T-helper 17 cell (primary cell): ENCODE measurements at places on chromosomes 7 and 10. TPM values are rescaled to one million over a fixed set of nuclear protein-coding genes. Genes with fewer than 3 reads are reported as not detected.

The TTYH3 gene
- 14.8 TPM for total RNA-seq

The IQUB gene
- 0.16 TPM for total RNA-seq

The ADIRF gene
- 0.42 TPM for total RNA-seq

The TMEM176A gene
- 0.20 TPM for total RNA-seq

The ST8SIA6 gene
- total RNA-seq: 4.1 TPM

The SPDYE11 gene
- not detected for total RNA-seq

The PRPS1L1 gene
- not detected for total RNA-seq

The TAS2R38 gene
- total RNA-seq: not detected

The NME8 gene
- total RNA-seq: not detected

The ACHE gene
- total RNA-seq: 0.21 TPM

The SNCG gene
- not detected for total RNA-seq

The SPDYE6 gene
- not detected for total RNA-seq

The WASHC2C gene
- total RNA-seq: 64.8 TPM

DNA sequence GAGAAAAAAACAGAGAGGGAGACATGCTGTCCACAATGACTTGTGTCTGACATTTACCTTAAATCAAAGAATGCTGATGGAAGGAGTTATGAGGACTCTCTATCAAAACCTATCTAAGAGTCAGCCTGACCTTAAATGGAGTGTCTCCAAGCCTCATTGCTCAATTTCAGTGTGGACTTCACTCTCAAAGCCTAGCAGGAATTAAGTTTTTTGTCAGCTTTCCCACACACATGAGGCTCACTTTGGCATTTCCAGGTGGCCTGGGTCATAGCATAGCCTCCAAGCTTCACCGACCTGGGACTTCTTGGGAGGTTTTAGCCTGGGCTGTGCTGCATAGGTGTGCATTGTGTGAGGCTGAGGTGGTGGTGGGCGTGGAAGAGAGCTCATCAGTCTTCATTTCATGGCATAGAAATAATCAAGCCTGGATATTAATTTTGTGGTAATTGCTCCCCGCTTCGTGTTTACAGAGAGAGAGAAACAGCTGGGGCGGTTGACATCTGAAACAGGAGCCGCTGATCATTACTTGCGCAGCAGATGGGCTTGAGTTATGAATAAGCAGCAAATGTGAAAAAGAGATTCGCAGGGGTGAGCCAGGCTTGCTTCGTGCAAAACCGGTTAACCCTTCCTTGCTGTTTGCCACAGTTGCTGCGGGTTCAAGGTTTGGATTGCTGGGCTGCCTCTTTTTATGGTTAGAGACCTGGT is 647.8 kb downstream of the INHBA start:
- no peaks in the 10 kb centered on the region for H3K27me3 ChIP-seq
- H3K27ac ChIP-seq: no peak overlapping the region
- no peaks in the 10 kb centered on the region for H3K4me1 ChIP-seq
- no peak overlapping the region for H3K4me3 ChIP-seq

GRCh38 chr7:1237704-1238255 is 5.1 kb downstream of the UNCX start:
- peaks cover 7% of the 10 kb centered on the region for H3K4me1 ChIP-seq
- H3K4me3 ChIP-seq: peak overlapping the region; percentile 63
- peaks cover 5% of the 10 kb centered on the region for H3K36me3 ChIP-seq

DNA sequence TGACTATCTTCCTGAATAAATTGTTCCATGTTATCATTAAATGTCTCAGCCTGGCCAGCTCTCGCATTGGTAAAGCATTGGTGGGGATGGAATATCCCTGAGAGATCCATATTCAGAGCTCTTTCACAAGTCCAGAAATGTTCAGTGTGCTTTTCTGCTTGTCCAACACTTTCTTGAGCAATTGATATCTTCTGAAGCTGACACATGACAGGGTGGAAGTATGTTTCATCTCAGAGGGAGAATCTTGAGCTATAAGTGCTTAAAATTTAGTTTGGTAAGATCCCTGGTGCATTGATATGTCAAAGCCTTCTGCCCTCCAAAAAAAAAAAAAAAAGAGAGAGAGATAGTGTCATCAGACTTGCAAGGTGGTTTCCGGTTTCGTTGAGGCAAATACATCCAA is 7.4 kb downstream of the IFIT3 start:
- H3K27ac ChIP-seq: peak overlapping the region; percentile 97
- peak overlapping the region; percentile 67 for H3K4me3 ChIP-seq
- peaks cover 49% of the 10 kb centered on the region for H3K4me1 ChIP-seq
- no peaks in the 10 kb centered on the region for H3K27me3 ChIP-seq
- peaks cover 11% of the 10 kb centered on the region for H3K36me3 ChIP-seq
- no peak for DNase-seq

- H3K4me3 ChIP-seq: no peak overlapping the region
- H3K4me1 ChIP-seq: no peaks in the 10 kb centered on the region
- no peak for DNase-seq
- no peak overlapping the region for H3K27ac ChIP-seq
Measured at GRCh38 chr10:130500261-130501000, 364.2 kb downstream of the GLRX3 start.

- peaks cover 13% of the 10 kb centered on the region for H3K27me3 ChIP-seq
- no peaks in the 10 kb centered on the region for H3K4me1 ChIP-seq
- H3K27ac ChIP-seq: no peak overlapping the region
- H3K36me3 ChIP-seq: peaks cover 2% of the 10 kb centered on the region
- DNase-seq: no peak
Measured at GRCh38 chr7:93171606-93172226, 23.5 kb upstream of the SAMD9L start.

- H3K4me3 ChIP-seq: peak overlapping the region; percentile 55
- peaks cover 2% of the 10 kb centered on the region for H3K36me3 ChIP-seq
- no peak for DNase-seq
- peaks cover 38% of the 10 kb centered on the region for H3K4me1 ChIP-seq
- no peaks in the 10 kb centered on the region for H3K27me3 ChIP-seq
Measured at GRCh38 chr10:62108759-62109586, 159.7 kb downstream of the RTKN2 start.

- H3K4me3 ChIP-seq: no peak overlapping the region
- H3K4me1 ChIP-seq: peaks cover 6% of the 10 kb centered on the region
- no peak for DNase-seq
- no peaks in the 10 kb centered on the region for H3K36me3 ChIP-seq
Measured at GRCh38 chr7:157310676-157311185, 26.1 kb upstream of the DNAJB6 start.

DNA sequence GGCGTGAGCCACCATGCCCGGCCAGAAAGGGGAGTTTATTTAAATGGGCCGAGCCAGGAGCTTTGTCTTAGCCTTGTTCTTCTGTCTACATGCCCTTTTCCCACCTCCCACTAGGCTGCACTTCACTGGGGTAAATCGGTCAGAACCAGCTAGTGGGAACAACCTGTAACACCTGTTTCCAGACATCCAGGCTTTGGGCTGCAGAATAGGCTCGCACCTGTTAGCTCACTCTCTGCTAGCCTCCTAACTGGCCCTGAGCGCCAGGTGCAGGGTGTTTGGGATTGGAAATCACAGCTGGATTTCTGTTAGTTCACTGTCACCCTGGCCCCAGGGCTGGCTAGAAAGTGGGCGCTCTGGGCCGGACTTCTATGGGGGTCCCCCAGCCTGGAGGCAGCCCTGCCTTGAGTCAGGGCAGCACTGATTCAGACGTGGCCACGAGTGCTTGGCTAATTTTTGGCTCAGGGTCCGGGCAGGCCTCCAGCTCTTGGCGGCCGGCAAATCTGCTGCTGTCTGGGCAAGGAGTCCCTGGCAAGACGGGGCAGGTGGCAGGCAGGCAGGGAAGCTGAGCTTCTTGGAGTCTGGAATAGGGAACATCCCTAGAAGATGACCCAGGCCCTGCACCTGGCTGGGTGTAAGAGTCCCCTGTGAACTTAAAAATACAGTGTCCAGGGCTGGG is 48.6 kb downstream of the GTF2IRD1 start:
- no peak for DNase-seq
- H3K27ac ChIP-seq: no peak overlapping the region
- peaks cover 2% of the 10 kb centered on the region for H3K4me1 ChIP-seq
- H3K27me3 ChIP-seq: no peaks in the 10 kb centered on the region
- H3K4me3 ChIP-seq: no peak overlapping the region
- no peaks in the 10 kb centered on the region for H3K36me3 ChIP-seq

GRCh38 chr10:29816801-29817558 is 182.2 kb upstream of the SVIL start:
- no peak overlapping the region for H3K4me3 ChIP-seq
- DNase-seq: no peak
- H3K27ac ChIP-seq: no peak overlapping the region
- peaks cover 2% of the 10 kb centered on the region for H3K36me3 ChIP-seq
- peaks cover 6% of the 10 kb centered on the region for H3K4me1 ChIP-seq

DNA sequence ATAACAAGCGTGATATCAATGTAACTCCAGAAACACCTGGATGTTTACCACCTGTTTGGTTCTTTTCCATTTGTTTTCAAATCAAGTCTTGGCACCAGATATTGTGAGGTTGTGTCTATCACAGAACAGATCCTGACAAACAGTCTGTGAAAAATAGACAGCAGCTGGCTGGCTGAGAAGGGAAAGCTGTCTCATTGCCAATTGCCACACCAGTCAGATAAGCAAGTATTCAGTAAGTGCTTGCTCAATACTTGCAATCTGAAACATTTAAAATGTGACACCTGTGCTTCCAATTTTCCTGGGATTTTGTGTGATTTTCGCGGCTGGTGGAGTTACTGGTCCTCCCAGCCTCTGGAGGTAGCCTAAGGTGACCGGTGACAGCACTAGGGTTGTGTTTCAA is 147.9 kb upstream of the MYO3A start:
- no peaks in the 10 kb centered on the region for H3K4me1 ChIP-seq
- H3K27ac ChIP-seq: no peak overlapping the region
- peaks cover 11% of the 10 kb centered on the region for H3K27me3 ChIP-seq
- H3K36me3 ChIP-seq: no peaks in the 10 kb centered on the region
- H3K4me3 ChIP-seq: no peak overlapping the region

DNA sequence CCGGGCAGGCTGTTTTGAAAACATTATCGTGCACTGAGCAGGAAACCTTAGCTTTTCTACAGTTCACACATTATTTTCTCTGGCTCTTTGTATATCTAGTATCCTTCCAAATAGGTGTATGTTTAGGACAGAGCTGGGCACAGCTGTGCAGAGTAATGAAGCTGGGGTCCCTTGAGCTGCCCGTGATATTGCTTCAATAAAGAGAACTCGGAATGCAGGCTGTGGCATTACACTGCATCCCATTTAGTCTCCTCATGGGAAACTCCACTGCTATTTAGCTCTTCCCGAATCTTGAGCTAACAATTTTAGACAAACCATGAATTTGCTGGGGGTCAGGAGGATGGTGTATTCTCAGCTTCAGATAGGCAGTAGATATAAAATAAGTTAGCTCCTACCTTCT is 348.3 kb downstream of the ACTR3B start:
- DNase-seq: no peak
- H3K36me3 ChIP-seq: no peaks in the 10 kb centered on the region
- no peaks in the 10 kb centered on the region for H3K27me3 ChIP-seq

GRCh38 chr10:119270762-119271366 is 63.5 kb downstream of the GRK5 start:
- no peak for DNase-seq
- peaks cover 32% of the 10 kb centered on the region for H3K4me1 ChIP-seq
- H3K27me3 ChIP-seq: no peaks in the 10 kb centered on the region
- H3K27ac ChIP-seq: peak overlapping the region; percentile 100
- H3K4me3 ChIP-seq: peak overlapping the region; percentile 80

DNA sequence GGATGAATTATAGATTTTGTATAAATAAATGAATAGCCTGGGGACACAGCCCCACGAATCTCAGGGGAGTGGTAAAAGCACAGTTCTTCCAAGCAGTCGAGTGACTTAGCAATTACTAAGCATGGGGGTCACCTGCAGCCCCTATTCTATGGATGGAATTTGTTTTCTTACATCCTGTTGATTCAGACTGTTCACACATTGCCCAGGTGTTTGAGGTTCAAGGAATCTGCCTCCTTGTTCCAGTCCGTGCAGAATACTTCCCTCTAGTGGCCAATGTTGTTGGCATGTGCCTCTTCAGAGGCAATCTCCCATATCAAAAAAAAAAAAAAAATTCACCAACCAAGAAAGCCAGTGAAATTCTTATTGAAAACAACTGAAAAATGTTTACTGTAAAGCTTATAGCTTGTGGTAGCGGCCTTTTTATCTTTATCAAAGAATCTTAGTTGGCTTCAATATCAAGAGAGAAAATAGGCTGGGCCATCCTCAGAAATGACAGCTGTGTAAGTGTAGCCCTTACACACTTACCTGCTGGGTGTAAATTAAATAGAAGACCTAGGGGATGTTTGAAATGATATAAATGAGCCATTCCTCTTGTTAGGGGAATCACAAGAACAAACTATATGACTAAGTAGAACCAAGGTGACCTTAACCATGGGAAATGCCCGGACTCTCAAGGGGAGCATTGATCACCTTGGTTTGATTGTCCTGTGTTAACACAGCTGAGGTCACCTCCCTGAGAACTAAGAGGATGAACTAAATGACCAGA is 7.8 kb downstream of the LIPM start:
- H3K27ac ChIP-seq: peak overlapping the region; percentile 21
- peaks cover 16% of the 10 kb centered on the region for H3K4me1 ChIP-seq
- H3K4me3 ChIP-seq: no peak overlapping the region

- peaks cover 18% of the 10 kb centered on the region for H3K27me3 ChIP-seq
- no peak overlapping the region for H3K4me3 ChIP-seq
- H3K36me3 ChIP-seq: no peaks in the 10 kb centered on the region
- DNase-seq: no peak
Measured at GRCh38 chr10:86286236-86287109, 80.1 kb downstream of the GRID1 start.

DNA sequence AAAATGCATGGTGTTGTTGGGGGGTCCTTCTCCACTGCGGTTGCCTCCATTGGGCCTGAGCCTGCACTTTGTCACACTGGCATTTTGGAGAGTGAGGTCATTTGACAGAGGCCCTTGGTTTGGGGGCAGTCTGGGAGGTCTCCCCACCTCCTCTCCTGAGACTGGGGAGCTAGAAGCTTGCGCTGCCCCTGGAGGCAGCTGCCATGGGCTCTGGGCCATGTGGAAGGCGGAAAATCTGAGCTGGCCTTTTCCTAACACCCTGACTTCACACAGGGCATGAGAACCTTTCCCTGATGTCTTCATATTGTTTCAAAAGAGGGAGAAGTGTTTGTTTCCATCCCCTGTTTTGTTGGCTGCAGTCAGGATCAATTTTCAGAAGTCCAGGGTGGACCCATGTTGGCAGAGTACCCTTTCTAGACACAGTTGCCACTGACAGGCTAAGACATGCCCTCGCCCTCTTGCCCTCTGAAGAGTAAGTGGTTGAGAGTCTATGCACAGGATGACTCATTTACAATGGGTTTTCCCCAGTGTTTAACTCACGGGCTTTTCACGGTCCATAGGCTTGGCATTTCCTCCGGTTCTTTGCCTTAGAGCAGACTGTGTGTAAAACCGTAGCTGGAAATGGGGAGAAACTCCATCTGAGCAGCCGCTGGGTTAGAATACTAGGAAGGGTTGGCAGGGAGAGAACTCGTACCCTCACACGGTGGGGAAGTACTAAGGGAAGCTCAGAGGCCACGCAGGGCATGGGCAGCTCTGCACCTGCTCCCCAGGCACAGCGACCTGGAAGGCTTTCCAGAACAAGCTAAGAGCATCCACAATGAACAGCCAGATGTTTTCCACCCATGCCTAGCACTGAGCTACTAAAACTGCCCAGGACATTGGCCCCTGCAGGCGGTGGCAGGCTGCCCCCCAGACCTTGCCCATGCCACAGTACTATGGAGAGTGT is 655.0 kb downstream of the SDK1 start:
- no peak overlapping the region for H3K27ac ChIP-seq
- DNase-seq: no peak
- H3K4me1 ChIP-seq: no peaks in the 10 kb centered on the region
- no peak overlapping the region for H3K4me3 ChIP-seq
